A549 treated with Hydrocortisone at 1 μM for 4 hours (cell line): ENCODE measurements at places on chromosomes 7 and 10. TPM values are rescaled to one million over a fixed set of nuclear protein-coding genes. Genes with fewer than 3 reads are reported as not detected.

NEUROD6 gene
- total RNA-seq: not detected in 5 replicates

OR2A5 gene
- not detected in 5 replicates for total RNA-seq

SLC26A3 gene
- not detected in 5 replicates for total RNA-seq

OR6V1 gene
- total RNA-seq: not detected in 5 replicates

CYP17A1 gene
- total RNA-seq: not detected in 5 replicates

OR2A14 gene
- not detected in 5 replicates for total RNA-seq
